ENCODE measurements at places on chromosomes 16 and 17.

GRCh38 chr16:67727521-67728485 is 8.7 kb upstream of the GFOD2 start:
- DNase-seq, result no peak

DNA sequence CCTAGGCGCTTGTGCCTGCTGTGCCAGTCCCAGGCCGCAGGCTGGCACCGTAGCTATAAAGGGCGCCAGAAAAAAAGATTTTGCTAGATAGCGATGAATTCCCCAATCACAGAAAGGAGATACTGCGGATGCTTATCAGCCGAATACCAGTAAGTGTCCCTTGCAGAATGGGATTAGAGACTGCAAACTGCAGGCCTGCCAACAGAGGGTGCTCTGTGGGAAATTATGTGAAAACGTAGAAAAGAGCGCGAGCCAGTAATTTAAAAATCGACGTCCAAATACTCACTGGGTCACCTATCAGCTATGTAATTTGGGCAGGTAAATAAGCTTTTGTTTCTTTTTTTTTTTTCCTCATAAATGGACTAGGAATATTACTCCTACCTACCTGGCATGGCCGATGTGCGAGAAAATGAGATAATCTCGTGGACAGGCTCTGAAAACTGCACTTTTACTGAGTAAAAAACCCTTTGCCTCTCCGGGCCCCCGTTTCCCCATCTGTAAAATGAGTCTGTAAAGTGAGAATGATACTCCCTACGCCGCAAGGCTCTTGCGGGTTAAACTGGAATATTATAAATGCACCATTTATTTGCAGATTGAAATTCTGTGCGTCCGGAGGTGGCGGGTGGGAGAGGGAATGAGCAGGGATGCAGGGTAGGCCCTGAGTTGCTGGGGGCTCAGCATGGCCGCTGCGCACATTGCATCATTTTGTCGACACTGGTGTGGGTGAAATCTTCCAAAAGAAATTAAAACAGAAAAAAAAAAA is 1.2 kb upstream of the COG1 start:
- DNase-seq, result peak; percentile 79

- DNase-seq, result no peak
Observed at GRCh38 chr17:38507921-38508569, 79.8 kb downstream of the ARHGAP23 start.

DNA sequence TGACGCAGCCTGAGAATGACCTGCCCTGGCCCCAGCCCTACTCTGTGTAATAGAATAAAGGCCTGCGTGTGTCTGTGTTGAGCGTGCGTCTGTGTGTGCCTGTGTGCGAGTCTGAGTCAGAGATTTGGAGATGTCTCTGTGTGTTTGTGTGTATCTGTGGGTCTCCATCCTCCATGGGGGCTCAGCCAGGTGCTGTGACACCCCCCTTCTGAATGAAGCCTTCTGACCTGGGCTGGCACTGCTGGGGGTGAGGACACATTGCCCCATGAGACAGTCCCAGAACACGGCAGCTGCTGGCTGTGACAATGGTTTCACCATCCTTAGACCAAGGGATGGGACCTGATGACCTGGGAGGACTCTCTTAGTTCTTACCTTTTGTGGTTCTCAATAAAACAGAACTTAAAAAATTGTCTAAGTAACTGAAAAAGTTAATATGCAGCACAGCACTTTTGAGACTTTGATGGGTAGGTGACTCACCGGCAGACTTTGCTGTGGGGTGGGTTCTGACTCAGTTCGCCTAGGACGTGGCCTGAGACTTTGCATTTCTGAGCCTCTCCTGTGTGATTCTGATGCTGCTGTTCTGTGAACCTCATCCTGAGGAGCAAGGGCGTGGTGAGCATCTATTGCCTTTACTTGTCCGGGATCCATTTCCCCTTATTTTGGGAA is 5.7 kb downstream of the LAT start:
- DNase-seq, result no peak

GRCh38 chr16:69893106-69893505 is 58.0 kb upstream of the CLEC18A start:
- no peak for DNase-seq

GRCh38 chr17:27466743-27467375 is 10.6 kb downstream of the KSR1 start:
- peak; percentile 80 for DNase-seq

DNA sequence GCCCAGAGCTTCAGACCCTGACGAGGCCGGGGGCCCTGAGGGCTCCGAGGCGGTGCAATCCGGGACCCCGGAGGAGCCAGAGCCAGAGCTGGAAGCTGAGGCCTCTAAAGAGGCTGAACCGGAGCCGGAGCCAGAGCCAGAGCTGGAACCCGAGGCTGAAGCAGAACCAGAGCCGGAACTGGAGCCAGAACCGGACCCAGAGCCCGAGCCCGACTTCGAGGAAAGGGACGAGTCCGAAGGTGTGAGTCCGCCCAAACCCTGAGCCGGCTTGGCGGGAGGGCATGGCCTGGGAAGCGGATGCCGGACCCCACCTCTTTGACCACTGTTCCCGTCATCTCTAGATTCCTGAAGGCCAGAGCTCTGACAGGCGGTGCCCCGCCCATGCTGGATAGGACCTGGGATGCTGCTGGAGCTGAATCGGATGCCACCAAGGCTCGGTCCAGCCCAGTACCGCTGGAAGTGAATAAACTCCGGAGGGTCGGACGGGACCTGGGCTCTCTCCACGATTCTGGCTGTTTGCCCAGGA is 4.4 kb downstream of the NOL3 start:
- no peak for DNase-seq

GRCh38 chr16:88769617-88770460 is 15.2 kb downstream of the PIEZO1 start:
- DNase-seq, result peak; percentile 86

DNA sequence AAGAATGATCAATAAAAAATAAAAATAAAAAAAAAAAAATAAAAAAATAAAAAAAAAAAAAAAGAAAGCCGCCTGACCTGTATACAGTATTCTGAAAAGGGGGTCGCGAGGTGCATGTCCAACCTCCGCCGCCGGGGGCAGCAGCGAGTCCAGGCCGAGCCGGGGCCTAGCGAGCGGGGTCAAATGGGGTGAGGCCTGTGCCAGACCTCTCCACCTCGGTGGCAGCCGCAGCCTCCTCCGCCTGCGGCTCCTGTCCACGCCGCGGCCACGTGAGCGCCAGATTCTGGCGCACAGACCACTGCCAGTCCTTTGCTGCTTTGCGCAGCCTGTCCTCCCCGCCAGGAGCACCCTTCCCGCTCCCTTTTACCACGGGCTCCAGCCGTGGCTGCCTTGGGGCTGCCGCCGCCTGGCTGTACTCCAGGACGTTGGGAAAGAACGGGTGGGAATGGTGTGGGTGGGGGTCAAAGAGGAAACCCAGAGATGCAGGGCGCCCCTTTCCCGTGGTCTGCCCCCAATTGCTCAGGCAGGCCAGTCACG is 2.4 kb upstream of the BCKDK start:
- DNase-seq, result peak; percentile 82

GRCh38 chr17:43860927-43861622 is 14.1 kb downstream of the CD300LG start:
- no peak for DNase-seq

GRCh38 chr16:88331989-88332920 is 50.5 kb upstream of the ZNF469 start:
- DNase-seq, result no peak

DNA sequence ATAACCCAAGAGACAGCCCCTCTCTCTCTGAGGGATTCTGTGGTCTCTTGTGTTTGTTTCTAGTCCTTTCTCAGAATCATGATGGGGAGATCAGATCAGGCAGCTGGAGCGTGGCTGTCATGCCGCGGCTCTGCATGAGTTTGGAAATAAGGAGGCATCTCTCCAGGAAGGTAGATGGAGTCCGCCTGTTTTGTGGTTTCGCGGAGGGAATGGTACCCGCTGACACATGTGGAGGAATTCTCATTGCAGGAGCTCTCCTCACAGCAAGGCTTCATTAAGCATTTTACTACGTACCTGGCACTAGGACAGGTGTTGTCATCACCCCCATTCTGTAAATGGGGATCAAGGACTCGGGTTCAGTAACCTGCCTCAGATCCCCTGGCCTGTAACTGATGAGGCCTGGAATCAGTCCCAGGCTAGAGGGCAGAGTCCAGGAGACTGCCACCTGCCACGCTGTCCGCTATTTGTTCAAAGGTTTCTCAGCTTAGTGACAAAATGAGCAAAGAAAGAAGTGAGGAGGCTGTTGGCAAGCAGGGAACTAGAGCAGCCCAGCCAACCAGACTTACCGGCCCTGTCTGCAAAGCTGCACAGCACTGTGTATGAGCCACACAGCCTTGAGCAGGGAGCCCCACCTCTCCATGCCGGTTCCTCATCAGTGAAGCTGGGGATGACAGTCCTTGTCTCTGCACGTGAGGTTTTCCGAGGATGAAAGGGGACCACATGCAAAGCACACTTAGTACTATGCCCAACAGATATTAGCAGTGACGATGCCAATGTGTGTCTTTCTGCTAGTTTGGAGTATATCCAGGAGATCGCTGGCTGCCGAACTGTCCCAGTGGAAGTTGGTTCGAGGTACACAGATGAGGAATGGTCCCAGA is 11.0 kb downstream of the KDM8 start:
- no peak for DNase-seq

DNA sequence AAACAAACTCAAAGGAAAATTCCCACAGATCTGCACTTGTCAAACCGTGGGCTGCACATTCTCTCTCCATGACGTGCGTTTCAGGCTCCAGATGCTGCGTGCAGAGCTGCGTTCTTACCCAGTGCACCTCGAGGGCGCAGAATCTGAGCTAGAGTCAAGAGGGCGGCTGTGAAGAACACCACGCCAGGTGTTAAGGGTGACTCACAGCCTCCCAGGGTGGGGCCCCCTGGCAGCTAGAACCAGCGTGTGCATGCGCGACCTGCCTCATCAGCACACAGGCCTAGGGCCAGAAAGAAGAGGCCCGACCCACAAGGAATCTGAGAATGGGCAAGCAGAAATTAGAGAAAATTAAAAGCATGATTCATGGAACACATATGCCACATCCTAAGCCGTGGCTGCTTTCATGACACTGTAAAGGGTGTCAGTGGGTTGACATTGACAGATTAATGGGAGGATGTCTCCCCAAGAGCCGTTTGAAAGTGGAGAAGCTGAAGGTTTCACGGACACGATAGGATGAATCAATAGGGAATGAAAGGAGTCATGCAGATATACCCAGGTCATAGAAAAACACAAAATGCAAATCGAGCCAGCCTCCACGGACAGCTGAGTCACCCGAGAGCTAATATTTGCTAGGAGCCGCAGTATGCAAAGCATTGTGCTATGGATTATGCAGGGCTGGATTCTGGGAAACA is 29.0 kb downstream of the MARCHF10 start:
- no peak for DNase-seq

DNA sequence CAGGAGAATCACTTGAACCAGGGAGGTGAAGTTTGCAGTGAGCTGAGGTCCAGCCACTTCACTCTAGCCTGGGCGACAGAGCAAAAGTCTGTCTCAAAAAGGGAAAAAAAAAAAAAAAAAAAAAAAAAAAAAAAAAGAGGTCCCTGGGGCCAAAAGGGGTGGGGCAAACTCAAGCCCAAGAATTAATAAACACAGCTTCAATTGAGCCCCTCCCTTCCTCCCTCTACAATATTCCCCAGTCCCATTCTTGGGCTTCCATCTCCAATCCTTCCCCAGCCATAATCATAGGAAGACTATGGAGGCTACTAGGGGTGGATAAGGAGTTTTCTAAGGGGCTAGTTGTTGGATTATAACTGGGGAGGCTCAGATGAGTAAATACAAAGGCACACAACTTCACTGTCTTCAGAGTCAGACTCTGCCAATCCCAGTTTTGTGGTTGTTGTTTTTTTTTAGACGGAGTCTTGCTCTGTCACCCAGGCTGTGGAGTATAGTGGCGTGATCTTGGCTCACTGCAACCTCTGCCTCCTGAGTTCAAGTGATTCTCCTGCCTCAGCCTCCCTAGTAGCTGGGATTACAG is 9.5 kb downstream of the CAVIN1 start:
- DNase-seq, result no peak

DNA sequence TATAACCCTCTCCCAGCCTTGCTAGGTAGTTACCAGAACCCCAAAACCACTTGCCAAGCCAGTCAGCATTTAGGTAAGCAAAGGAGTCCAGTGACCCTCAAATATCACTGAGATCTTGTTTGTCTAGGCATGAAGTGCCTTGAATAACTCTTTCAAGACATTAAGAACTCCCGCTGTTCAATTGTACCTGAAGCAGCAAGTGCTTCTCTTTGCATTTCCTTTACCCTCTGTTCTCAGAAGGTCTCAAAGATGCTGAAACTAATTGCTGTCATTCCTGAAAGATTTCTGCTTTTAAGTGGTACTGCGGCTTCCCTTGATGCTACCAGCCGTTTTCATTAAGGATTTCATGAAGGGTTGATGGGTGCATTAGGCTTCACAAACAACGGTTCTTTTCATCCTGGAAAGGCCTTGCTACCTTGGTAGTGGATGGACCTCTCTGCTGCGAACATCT is 142.7 kb downstream of the PITPNC1 start:
- no peak for DNase-seq

DNA sequence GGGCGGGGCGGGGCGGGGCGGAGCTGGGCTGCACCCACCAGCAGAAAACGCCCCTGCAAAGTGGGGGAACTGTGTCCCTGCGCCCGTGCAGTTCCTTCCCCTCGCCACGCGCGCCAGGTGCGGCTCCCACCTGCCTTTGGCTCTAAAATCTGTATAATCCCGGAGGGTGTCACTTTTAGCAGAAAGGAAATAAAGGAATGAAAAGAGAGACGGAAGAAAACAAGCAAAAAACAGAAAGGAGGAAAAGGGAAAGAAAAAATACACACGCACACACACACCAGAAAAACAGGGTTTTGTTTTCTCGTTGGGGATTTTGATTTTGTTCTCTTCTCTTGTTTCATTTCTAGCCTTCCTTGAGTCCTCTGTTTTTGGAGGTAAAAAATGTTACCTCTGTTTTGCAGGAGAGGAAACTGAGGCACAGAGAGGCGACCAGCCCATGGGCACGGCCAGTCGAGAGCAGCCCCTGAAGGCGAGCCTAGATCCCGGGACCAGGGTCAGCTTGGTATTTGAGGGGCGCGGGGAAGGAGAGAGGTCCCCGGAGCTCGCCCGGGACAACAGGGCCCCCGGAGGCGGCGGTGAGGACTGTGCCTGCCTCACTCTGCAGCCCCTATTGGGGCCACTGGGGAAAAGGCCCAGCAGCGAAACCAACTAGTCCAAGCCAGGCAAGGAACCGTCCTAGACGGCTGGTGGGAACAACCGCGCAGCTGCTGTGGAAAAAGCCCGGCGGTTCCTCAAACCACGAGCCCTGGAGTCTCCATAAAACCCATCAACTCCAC is 594 bp upstream of the CARHSP1 start:
- DNase-seq, result no peak

GRCh38 chr16:67489401-67490083 is 6.2 kb upstream of the AGRP start:
- DNase-seq, result no peak

GRCh38 chr17:2157081-2157480 is 102.2 kb downstream of the HIC1 start:
- DNase-seq, result no peak

DNA sequence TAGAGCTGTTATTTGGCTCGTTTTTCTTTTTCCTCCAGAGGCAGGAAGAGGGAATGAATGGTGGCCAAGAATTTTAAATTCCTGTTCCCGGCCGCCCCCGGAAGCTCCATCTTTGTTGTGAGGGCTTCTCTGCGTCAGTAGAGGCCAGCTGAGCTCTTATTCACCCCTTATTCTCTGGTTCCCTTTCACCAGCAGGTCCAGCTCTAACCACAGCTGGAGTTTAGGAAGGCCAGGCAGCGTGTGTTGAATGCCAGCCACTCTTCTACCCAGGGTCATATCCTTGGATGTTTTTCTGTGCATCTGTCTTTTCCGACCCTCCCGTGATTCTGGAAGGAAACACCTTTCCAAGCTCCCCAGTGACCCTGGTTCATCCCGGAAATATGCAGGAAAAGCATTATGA is 570.5 kb downstream of the WWOX start:
- no peak for DNase-seq
